ENCODE measurements at places on chromosomes 1 and 21.

DNA sequence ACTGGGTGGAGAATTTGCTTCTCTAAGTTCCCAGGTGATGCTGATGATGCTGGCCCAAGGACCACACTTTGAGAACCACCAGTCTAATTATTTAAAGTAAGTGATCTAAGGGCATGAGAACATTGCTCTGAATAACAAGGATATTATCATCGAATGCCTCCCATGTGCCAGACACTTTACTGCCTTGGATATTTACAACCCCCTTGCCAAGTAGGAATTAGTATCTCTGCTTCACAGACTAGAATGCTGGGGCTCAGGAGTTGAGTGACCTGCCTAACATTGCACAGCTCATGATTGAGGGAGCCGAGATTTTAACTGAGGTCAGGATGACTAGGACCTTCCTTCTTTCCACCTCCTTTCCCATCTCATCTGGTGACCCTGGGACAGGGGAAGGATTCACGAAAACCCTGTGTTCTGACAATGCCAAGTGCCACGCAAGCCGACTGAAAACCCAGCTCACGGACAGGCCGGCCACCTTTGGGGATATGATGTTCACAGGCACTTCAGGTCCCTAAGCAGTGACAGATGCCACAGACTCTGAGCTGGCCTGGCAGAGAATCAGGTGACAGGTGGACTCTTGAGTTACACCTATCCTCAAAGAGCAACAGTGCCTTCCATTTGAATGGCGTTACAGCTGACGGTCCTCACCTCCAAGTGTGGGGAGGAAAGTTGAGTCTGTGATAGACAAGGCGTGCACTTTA lies 230.7 kb downstream of the TOMM20 start:
- DNase-seq: no peak

- DNase-seq: no peak
Observed at GRCh38 chr1:237111807-237112206, 69.8 kb downstream of the RYR2 start.

DNA sequence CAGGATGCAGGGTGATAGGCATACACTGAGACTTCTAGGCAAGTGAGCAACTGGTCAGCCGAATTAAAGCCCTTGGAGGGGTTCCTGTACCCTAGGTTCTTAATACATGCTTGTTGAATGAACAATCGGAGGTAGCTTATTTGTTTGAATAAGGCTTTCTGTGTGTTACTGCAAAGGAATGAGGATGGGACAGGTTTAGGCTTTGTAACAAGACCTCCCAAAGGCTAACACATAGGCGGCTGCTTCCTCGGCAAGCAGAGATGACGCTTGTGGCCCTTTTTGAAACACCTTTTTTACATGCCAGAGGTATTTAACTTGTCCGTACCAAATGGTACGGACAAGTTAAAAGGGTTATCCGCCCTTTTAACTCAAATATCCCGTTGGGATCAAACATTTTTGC lies 511.6 kb downstream of the KIF26B start:
- no peak for DNase-seq

DNA sequence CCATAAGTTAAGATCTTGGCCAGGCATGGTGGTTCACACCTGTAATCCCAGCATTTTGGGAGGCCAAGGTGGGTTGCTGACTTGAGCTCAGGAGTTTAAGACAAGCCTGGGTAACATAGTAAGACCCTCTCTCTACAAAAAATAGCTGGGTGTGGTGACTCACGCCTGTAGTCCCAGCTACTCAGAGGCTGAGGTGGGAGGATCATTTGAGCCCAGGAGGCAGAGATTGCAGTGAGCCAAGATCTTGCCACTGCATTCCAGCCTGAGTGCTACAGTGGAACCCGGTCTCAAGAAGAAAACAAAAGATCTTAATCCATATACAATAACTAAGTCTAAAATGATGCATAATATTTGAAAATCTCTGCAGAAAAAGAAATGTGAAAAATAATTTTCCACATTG lies 165.5 kb upstream of the NR5A2 start:
- DNase-seq: no peak

DNA sequence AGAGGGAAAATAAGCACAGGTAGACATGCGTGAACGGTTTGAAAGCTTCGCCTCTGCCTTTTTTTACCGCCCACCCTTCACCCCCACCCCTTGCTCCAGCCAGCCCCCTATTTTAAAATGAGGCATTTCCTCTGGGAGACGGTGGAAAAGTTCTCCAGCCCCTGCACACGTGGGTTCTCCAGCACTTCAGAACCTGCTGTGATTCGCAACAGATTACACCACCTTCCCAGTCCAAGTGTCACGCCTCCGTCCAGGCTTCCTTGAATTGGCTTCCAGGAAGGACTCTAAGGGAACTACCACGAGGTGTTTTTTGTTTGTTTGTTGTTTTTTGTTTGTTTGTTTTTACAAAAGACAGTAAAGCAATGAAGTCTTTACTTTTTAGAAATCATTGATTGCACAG lies 2.6 kb downstream of the LRRC7 start:
- no peak for DNase-seq

DNA sequence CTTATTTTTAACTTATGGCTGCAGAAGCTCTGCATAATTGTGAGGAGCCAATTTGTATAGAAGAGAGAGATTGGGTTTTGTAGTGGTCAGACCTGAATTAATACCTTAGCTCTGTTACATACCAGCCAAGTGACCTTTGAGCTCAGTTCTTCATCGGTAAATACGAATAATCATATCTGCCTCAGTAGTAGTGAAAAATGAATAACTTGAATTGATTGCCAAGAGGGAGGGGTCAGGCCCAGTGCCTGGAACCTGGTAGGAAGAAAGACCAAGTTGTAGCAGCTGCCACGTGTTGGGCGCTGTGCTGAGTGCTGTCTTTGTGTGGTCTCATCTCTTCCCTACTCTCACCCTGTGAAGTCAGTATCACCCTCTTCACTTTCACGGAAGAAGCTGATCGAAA lies 247.5 kb downstream of the PBX1 start:
- DNase-seq: no peak

GRCh38 chr1:115332813-115333608 lies 5.0 kb downstream of the NGF start:
- DNase-seq: no peak

DNA sequence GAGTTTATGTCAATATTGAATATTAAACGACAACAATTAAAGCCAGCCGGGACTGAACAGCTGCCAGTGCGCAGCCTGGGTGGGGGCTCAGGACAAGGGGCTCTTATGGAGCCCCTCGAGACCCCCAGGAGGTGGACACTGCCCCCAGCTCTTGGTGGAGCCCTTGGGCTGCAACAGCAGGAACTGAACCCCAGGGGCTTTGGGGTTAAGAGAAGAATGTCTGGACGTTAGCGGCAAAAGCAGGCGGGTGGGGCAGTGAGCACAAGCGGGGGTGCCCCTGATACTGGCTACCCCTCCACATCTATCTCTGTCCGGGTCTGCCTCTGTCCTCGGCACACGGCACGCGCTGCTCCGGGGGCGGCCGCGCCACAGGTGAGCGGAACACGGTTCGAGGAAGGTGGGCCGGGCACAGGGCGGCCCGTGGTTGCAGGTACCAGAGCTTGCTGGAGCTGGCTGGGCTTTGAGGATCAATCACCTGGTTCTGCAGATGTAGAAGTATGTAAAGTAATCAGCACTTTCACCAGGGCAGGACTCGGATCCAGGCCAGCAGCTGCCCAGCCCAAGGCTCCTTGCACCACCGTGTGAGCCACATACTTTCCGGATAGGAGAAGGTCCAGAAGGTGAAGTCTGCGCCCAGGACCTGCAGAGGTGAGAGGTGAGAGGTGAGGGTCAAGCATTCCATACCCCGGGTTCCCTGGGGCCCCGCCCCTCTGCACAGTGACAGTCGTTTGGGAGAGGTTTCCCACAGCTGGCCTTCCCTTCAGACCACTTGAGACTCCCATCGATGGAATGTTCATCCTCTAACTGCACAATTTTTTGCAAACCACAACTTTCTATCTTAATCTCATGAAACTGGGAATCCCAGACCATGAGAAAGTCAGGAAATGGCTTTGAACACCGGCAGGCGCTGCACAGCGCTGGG lies 12.4 kb upstream of the POFUT2 start:
- DNase-seq: no peak

DNA sequence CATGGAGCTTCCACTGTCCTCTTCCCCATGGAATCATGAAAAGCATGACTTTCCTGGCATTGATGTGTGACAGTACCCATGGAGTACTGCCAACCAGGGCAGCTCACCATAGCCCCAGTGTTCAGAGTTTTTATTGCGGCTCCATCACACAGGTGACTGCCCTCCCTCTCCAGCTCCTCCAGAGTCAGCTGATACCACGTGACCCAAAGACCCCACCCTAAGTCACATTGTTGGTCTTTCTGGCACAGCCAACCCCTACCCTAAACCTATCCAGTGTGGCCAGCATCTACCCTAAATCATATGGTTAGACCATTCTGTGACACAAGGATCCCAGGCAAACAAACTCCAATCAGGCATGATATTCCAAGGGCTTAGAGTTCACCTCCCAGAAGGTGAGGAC lies 77.4 kb upstream of the VAMP3 start:
- no peak for DNase-seq

DNA sequence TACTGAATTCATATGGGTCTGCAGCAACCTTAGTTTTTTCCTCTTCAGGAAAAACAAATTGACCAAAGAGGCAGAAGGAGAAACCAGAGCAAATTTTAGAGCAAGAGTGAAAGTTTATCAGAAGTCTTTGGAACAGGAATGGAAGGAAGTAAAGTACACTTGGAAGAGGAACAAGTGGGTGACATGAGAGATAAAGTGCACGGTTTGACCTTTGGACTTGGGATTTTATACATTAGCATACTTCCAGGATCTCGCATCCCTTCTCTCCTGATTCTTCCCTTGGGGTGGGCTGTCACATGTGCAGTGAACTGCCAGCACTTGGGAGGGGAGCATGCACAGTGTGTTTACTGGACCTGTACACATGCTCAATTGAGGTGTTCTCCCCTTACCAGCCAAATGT lies 754.8 kb upstream of the ADAMTS5 start:
- no peak for DNase-seq

DNA sequence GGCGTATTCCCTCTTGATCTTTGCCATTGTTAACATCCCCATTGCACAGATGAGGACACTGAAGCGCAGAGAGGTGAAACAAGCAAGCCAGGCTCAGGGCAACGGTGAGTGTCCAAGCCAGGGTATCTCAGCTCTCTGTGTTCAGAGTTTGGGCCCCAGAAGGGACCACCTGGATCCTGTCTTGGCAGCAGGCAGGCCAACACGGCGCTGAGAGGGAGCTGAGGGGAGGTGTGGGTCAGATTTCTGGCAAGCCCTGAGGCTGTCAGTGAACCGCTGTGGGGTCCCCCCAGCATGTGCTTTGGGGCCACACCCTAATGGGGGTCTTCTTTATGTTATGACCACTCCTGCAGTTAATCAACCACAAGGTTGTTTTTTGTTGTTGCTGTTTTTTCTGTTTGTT lies 23.1 kb downstream of the NEK2 start:
- no peak for DNase-seq

GRCh38 chr1:215748431-215748830 lies 181.3 kb downstream of the KCTD3 start:
- no peak for DNase-seq

DNA sequence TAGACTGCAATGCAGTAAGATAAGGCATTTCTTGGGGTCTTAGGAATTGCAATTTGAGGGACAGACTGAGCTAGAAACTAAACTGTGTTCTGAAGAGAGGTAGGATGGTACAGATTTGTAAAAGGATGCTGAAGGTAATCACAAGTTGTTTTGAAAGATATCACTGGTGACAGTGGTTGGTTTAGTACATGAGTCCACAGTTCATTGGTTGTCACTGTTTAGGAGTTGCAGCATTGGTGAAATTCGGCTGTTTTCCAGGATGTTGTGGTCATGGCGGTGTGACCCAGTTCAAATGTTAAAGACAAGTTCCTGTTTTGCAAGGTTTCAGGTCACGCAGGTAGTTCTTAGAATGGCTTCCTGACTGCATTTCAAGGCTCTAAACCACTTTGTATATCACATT lies 292.8 kb upstream of the B3GALT2 start:
- no peak for DNase-seq

DNA sequence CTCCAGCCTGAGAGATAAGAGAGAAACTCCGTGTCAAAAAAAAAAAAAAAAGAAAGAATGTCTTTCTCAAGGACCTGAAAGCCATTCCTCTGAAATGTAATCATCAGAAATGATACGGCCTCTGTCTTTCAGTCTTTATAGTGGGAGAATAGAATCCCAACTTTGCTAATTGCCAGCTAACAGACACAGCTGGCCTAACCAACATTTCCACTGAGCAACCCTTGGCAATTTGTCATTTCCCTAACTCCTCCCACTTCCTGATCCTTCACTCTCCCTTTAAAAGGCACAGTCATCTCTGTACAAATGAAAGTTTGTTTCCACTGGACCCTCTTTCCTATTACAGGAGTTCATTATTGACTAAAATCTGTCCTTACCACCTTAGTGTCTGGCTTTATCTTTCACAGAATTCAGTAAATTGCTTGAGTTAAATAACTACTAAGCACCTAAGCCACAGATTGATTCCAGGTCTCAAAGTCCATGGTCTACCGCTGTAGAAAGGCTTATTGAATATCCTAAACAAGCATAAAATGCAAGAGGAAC lies 4.3 kb upstream of the CBR1 start:
- no peak for DNase-seq

DNA sequence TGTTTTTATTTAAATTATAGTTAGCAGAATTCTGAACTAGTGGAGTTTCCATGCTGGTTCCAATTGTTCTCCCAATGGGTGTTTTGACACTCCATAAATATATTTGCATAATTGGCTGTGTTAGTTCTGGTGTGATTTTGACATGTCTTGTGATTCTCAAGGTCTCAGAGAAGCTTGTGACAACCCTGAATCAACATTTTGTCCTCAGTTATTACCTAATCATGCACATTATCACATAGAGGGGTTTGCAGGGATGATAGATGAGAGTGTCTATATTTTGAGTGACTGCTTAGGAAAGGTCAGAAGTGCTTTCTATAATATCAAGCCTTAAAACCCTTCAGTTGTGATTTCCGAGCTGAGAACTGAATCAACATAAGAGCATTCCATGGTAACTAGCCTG lies 11.5 kb upstream of the KCNK2 start:
- DNase-seq: no peak

DNA sequence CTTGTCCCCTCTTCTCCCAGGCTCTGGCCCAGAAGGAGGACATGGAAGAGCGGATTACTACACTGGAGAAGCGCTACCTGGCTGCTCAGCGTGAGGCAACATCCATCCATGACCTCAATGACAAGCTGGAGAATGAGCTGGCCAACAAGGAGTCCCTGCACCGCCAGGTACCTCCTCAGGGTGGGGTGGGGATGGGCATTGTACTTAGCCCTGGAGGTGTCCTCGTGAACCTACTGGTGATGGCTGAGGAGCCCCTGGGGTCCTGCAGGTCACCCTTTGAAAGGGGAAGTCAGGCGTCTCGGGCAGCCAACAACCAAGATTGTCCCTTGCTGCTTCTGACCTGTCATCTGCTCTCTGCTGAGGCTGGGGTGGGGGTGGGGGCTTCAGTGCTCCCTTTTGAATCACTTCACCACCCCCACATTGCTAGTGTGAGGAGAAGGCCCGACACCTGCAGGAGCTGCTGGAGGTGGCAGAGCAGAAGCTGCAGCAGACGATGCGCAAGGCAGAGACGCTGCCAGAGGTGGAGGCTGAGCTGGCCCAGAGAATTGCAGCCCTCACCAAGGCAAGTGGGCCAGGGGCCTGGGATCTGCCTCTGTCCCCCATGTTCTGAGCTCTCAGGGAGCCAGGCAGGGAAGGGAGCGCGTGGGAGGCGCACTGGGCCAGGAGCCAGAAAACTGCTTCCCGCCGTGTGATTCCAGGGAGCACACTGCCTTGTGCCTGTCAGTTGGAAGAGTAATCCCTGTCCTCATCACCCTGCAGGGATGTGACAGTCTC lies 19.7 kb downstream of the PPFIA4 start:
- no peak for DNase-seq

Measured in stimulated activated CD4-positive, alpha-beta T cell treated with anti-CD3 and anti-CD28 coated beads, Interleukin-1b, Interleukin-23, amount 100 ng/mL, for 1 hour (primary cell).